GM23248 (cell line): ENCODE measurements at places on chromosomes 16 and 17. TPM values are rescaled to one million over a fixed set of nuclear protein-coding genes. Genes with fewer than 3 reads are reported as not detected.

GRCh38 chr16:87856791-87857228 lies 12.5 kb downstream of the SLC7A5 start:
- no peak for DNase-seq

DNA sequence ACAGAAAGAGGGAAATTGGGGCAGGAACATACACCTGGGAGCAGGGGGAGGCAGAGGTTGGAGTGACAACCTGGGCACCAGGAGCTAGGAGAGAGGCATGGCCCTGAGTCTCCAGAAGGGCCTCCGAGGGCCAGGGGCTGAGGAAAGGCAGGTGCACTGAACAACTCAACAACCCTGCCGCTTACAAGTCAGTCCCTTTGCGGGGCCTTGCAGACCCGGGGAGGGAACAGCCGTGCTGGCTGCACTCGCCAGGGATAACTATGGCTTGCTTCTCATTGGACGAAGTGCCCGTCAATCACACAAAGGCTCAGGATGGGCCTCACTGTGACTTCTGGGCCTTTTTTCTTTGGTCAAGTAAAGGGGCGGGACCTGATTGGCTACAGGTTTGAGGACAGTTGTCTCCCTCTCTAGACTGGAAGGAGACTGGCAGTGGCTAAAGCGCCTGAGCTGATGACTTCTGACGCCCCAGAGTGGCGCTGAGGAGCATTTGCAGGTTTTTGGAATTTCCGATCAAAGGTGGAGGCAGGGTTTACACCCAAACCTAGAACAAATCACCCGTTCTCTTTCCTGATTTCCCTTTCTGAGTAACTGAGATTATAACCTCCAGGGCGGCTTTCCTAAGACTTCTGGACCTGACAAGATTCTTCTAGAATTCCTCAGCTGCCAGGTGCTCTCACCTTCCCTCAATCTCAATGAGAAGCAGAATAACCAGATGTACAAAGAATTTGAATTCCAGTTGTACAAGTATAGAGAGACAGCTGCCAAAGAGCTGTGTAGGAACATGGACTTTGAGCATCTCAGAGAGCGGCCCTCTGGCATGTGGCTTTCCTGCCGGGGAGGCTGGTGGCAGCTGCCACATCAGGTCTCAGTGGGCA lies 27.6 kb upstream of the ST6GALNAC2 start:
- DNase-seq, result no peak

Gene AURKB
- 9.4 and 18.4 TPM in 2 replicates for total RNA-seq

Gene CDH11
- total RNA-seq, result 525 and 931 TPM in 2 replicates

GRCh38 chr16:57576429-57576870 lies 34.0 kb downstream of the ADGRG5 start:
- peak; percentile 76 for DNase-seq

- DNase-seq, result no peak
Measured at GRCh38 chr16:62831235-62831850, 795.1 kb upstream of the CDH8 start.

Gene RASL10B
- 0.54 and 0.76 TPM in 2 replicates for total RNA-seq

GRCh38 chr17:77466140-77466539 lies 325.4 kb downstream of the SEC14L1 start:
- no peak for DNase-seq

DNA sequence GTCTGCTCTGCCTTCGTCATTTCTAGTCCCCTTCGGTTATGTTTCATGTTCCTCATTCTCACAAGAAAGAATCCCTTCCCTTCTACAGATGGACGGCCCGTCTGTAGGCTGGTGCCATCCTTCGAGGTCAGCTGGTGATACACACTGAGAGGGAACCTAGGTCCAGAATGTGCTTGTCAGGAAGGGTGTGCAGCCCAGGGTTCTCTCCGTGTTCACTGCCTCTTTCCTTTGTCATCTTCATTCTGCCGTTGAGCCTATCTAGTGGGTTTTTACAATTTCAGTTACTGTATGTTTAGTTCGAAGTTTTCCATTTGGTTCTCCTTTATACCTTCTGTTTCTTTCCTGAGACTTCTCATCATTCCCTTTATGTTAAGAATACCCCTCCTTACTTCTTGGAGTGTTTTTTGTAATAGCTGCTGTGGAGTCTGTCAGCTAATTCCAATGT lies 18.9 kb downstream of the KIAA0513 start:
- DNase-seq, result no peak

GRCh38 chr17:32297860-32298259 lies 32.2 kb downstream of the RHBDL3 start:
- no peak for DNase-seq

DNA sequence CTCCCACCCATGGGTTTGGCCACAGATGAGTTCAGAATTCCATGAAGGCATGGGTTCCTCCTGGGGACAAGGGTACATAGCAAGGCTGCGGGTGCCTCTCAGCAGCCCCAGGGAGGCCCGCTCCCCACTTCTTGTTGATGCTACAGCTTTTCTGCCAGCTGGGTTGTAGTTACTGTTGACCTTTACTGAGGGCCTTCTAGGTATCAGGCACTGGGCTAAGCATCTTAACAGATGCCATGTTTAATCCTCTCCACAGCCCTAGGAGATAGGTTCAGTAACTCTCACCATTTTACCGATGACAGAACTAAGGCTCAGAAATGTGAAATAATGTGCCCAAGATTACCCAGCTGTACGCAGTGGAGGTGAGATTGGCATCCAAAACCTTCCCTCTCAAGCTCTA lies 54.3 kb upstream of the DLX4 start:
- no peak for DNase-seq

Gene SP6
- not detected in 2 replicates for total RNA-seq

Gene FAM171A2
- total RNA-seq, result 4.6 and 4.8 TPM in 2 replicates
